ENCODE measurements at places on chromosomes 4 and X.

DNA sequence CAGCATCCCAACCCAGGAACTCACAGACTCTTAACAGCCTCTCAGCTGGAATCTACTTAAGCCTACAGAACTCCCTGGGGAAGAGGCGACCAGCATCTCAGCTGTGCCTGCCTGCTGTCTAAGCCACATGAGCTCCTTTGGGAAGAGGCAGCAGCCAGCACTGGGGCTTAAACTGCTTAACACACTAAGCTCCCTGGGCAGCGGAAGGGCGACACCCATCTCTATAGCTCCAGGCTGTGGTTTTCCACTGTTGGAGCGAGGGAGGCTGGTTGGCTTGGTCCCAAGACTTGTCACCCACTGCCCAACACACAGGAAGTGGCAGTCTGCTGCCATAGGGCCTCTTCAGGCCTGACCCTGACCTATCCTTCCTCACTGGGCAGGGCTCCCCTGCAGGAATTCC lies 1544.1 kb upstream of the ADGRL3 start:
- no peak for DNase-seq

DNA sequence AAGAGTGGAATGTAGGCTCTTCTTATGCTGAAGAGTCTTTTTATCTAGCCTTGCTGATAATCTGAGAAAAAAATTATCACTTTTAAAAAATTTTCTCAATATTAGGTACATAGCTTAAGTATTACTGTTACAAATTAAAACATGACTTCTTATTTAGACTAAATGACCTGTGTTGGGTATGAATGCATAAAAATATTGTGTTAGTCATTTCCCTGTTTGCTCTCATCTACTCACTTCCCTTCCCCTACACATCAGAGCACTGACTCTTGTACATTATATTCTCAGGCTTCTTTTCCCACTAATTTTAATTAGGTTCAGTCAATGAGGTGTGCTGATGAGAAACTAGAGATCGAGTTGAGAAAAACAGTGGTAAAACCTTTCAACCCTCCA lies 881.0 kb downstream of the PCDH18 start:
- DNase-seq, result no peak

DNA sequence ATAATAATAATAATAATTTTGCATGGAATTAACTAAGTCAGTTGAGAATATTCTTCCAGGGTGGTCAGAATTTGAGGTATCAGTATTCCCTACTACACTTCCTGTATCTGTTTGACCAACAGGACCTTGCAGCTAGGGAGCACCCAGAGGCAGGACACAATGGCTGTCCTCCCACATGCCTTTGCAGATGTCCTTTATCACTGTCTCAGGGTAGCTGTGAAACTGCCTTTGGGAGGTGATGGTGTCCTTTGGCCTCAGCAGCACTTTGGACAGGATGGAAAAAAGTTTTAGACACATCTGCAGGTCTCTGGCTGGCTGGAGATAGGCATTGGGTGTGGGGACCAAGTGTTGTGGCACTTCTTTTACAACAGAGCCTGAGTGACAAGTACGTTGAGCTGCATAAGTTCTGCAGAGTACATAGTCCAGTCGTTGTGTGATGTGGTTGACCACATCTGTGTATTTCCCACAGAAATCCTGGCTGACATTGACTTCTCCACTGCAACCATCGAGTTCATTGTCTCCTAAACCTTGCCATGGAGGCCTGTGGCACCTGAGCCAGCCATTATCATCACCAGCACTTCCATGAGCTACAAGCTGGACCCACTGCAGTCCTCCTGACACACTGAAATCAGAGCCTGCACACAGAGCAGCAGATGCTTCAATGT lies 19.1 kb upstream of the UBA6 start:
- DNase-seq, result no peak

- no peak for DNase-seq
These were observed 87.2 kb downstream of the HPRT1 start for GRCh38 chrX:134547047-134547679.

DNA sequence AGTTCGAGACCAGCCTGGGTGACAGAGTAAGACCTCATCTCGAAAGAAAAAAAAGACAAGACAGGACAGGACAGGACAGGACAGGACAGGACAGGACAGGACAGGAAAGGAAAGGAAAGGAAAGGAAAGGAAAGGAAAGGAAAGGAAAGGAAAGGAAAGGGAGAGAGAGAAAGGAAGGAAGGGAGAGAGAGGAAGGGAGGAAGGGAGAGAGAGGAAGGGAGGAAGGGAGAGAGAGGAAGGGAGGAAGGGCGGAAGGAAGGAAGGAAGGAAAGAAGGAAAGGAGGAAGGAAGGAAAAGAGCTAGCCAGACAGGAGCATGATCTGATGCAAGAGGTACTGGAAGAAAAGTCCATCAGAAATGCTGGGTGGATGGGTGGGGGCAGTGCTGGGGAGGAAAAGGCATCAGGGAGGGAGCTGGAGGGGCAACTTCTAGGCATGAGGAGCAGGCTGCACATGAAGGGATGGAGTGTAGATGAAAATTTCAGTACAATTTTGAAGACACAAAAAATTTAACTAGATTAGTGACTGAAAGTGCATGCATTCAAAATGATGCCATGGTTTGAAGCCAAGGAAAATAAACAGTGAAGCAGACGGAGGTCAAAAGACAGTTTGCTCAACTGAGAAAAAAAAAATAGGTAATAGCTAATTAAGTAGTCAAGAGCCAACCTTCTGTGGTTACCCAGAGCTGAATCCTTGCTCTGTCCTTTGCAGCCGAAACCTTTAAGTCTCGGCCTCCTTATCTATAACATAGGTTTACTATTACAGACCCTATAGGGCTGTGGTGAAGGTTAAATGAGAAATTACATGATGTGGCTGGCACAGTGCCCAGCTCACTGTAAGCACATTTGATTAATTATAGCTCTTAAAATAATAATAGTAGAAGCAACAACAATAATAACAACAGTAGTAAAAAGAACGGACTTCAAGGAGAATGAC lies 59.9 kb downstream of the ZNF827 start:
- no peak for DNase-seq

- DNase-seq, result peak; percentile 35
These were observed 11.6 kb upstream of the CTBP1 start for GRCh38 chr4:1260418-1261106.

DNA sequence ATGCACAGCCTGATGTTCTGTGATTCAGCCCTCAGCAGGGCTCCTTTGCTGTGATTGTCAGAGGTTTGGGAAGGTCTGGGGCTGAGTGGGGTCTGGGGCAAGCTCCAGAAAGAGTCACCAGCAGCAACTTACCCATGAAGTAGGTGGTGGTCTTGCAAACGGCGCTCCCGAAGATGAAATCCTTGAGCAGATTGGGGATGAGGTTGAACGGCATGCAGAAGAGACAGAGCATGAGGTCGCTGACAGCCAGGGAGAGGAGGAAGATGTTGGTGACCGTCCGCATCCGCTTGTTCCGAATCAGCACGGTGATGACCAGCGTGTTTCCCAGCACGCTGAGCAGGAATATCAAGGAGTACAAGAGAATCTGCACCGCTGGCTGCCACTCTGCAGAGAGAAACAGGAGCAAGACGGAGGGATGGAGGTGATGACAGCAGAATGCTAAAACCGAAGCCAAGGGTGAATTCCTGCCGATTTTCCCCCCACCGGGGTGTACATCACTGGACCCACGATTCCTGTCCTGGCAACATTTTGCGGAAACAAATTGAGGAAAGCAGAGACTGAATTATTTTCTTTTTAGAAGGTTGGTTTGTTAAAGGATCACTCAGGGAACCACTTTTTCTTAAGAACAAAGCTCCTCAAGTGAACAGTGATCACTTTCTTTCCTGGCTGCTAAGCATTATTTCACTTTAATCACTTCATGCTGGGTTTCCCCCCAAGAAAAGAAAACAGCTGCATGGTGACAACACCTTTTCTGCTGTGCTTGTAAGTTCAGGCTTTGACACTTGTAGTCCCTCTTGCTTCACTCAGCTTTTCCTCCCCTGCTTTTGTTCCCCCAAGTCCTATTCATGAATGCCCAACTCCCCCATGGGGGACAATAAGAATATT lies 941 bp downstream of the CCKAR start:
- DNase-seq, result no peak

DNA sequence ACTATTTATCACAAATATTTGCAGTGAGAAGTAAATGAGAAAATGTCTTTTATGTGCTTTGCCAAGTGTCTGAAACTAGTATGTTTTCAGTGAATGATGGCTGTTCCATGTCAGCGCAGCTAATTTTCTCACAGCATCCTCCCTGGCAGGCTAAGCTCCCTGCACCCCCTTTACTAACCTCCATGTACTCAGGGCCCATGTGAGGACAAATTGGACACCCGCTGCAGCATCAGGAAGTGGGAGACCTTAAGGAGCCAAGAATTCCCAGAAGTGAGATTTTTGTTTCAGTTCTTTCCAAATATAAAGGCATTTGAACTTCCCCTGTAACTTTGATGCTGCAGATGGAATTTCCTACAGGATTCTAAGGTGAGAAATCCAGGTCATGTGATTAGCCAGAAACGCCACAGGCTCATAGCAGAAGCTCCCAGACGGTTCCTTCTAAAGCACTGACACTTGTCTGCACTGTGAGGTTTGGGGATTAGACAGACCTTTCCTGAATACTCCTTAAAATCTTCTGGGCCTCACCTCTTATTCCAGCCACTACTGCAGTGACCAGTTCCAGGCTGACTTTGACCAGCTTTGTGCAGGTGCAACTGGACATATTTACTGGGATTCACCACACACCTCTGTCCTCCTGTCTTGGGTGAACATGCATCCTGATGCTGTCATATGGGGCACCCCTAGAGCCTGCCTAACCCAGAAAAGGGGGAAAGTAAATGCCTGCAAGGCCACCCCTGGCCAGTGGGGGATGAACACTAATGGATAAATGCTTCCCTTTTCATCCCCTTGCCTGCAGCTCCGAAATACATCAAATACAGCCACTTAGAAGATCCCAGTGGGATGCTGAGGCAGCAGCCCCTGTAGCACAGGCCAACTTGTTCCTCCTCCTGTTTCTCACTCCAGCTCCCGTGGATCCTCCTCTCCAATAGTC lies 45.9 kb downstream of the LGI2 start:
- no peak for DNase-seq

DNA sequence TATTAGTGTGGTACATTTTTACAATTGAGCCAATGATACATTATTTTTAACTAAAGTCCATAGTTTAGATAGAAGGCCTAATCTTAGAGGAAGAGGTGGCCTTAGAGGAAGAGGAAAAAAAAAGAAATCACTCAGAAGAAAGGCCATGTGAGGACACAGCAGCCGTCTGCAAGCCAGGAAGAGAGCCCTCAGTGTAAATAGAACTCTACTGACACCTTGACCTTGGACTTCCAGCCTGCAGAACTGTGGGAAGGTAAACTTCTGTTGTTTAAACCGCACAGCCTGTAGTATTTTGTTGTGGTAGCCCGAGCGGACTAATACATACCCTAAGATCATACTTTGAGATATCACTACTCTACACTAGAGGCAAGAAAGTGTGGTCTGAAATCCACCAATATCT lies 5.1 kb upstream of the KCNIP4 start:
- no peak for DNase-seq

DNA sequence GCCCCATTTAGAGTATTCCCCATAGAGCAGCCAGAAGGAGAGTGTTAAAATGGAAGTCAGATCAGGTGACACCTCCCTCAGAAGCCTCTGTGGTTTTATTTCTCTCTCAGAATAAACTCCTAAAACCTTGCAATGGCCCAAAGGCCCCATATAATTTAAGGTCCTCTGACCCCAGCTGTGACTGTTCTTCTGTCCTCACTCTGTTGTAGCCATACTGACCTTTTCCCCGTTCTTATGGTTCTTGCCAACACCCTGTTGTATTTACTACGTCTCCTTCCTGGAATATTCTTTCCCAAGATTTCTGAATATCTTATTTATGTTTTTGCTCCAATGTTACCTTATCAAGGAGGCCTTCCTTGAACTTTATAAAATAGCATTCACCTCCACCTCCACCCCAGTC lies 18.0 kb downstream of the ADH7 start:
- no peak for DNase-seq

- DNase-seq, result no peak
These were observed 23.1 kb upstream of the TLR7 start for GRCh38 chrX:12843668-12844279.

DNA sequence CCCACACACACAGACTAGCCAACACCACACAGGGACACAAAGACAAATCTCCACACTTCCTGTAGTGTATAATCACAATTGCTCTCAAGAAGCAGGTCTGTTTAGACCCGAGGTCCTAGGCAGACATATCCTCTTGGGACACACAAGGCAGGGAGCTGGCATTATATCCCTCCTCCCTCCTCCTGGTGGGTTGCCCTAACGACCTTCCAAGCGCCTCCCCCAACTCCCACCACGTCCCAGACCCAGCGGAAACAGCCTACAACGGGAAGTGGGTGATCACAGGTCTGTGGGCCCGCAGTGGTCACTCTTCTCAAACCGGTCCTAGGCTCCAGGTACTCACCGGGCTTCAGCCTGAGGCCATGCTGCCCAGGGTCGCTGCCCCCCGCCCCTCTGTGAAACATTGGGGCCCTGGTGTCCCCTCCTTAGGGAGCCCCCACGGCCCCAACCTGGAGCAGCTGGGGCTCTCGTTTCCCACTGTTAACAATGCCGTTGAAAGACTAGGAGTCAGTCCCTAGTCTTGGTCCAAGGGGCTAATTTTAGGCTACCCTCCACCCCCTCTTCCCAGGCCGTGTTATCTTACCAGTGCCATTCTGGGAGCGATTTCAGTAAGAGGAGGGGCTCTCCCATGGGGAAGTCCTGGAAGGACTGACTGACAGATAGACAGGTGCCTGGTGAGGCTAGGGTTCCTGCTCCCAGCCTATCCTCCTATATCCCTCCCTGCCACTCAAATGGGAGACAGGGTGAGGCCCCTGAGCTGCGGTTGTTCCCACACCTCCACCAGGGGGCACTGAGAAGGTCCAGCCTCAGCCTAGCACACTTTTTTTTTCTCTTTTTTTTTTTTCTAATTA lies at the start of gene ASB12:
Gene ASB12 (minus strand): TSS at position 485 of the 848 bp plus-strand sequence. CDS start 4,957 bp downstream, outside the sequence.
- no peak for DNase-seq

DNA sequence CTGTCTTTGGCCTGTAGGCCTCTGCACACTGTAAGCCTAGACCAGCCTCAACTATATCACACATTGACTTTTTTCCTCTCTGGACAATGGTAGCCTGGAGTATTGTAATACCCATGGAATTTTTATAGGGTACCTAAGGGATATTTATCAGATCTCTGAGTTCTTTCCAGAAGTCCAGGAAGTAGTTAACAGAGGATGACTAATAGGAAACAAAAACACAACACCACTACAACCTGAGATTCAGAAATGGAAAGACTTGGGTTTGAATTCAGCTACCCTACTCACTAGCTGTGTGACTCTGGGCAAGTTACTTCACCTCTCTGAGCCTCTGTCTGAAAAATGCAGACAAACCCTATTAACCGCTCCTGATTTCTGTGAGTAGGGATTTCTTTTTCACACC lies 7.7 kb upstream of the STX18 start:
- DNase-seq, result no peak

Measured in T47D (cell line).